ENCODE measurements at places on chromosomes 16 and 17.
A peak's percentile ranks its signal among the peaks of the same experiment; 100 is the strongest.

DNA sequence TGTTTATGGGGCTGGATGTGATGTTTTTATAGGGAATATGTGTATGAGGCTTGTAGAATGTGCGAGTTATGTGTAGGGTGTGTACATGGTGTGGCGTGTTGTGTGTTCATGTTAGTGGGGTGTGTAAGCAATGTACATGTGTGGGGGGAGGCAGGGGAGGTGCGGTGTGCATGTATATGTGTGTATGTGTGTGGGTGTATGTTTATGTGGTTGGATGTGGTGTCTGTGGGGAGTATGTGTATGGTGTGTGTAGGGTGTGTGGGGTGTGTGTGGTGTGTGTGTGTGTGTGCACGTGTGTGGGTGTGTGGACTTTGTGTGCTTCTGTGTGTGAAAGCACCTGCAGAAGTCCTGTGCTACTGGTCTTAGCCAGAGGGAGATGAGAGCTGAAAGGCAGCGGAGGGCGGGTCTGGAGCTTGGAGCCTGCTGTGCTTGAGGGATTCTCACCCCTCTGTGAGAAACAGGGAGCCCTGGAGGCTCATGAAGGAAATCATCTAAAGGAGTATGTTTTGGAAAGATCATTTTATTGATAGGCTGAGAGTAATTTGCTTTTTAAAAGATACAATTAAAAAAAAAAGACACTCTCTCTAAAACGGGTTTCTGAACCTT, 222.7 kb downstream of the HS3ST4 start:
- no peak for DNase-seq

DNA sequence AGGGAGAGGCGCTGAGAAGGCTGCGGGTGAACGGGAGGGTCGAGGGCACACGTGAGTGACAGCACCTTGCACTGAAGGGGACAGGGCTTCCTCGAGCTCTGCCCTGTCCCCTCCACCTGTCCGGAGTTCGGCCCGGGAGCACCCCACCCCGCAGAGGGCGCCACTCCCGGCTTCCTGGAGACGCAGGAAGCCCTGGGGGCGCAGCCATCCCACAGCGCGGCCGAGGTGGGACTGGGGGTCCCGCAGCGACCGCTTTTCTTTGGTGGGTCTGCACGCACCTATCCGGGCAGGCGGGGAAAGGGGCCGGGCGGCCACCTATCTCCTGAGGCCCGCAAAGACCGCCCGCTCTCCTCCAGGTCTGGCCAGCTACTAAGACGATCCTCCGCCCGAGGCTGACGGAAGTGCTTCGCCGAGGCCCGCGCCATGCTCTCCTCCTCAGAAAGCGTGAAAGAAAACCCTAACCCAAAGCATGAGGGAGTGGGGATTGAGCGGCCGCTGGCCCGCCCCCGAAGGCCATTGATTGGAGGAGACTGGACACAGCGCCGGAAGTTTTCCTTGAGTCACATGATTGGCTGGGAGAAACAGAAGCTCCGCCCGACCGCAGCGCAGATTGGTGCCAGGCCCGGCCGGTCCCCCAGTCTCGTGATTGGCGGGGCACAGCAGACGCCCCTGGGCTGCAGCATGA, 34.4 kb downstream of the DDX19A start:
- peak; percentile 87 for DNase-seq

DNA sequence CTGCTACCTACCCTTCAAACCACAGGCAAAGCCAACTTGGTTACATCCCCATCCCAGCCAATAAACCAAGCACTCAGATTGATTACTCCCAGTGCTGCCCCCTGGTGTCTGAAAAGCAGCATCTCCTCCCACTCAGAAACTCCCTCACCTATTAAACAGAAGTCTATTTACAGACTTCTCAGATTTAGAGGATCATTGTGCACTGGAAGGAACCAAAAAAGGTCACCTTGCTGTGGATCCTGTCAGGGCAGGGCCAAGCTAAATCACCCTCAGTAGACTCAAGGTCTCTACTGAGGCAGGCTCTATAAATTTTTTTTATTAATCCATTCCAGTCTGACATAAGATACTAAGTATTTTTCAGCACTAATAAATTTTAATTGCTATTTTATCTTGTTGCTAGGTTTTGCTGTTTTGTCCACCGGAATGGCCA, 17.6 kb downstream of the HIGD1B start:
- peak; percentile 53 for DNase-seq

GRCh38 chr16:279531-279930, 860 bp upstream of the ARHGDIG start:
- DNase-seq, result no peak

- no peak for DNase-seq
These were observed 1.8 kb downstream of the KNOP1 start for GRCh38 chr16:19716183-19716582.

GRCh38 chr16:28820016-28820415, 2.8 kb upstream of the ATXN2L start:
- DNase-seq, result no peak

GRCh38 chr16:86289907-86290306, 220.4 kb upstream of the FOXF1 start:
- no peak for DNase-seq

DNA sequence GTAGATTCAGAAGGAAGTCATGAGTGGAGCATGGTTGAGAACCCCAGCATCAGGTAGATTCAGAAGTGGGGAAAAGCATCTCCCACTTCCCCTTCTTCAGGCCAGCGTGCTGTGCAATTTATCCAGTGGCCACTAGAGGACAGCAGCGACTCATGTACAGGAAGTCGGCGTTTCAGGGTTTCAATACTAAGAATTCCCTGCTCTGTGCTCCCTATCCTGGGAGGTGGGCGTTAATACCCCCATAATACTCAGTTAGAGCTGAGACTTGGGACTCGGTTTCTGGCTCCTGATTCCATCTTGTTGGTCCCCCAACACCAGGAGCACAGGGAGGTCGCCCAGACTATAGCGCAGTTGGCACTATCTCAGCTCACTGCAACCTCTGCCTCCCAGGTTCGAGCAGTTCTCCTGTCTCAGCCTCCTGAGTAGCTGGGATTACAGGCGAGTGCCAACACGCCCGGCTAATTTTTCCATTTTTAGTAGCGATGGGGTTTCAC, 75.3 kb upstream of the AMZ2 start:
- peak; percentile 45 for DNase-seq

- no peak for DNase-seq
These were observed 37.0 kb downstream of the RNF135 start for GRCh38 chr17:31007695-31008373.

GRCh38 chr16:1348926-1349325, 2.8 kb downstream of the TSR3 start:
- no peak for DNase-seq

- no peak for DNase-seq
These were observed 84.2 kb downstream of the HS3ST2 start for GRCh38 chr16:22898131-22898530.

- no peak for DNase-seq
These were observed 29.0 kb downstream of the MARCHF10 start for GRCh38 chr17:62778990-62779681.

DNA sequence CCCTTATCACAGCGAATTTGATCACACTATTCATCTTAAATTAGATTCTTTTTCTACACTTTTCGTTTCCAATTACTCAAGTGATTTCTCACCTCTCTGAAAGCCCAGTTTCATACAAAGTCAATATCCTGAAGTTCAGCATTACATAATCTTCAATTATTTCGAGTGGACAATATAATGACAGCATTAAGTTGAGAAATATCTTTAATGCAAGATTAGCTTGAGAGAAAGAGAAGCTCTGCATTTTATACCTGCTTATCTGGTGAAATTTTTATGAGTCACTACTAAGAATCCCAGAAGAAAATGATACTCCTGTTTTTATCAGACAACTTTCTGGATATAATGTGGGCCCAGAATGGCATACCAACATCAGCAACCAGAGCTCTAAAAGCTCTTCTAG, 509.6 kb downstream of the KCNJ2 start:
- no peak for DNase-seq

GRCh38 chr17:30819971-30820705, 4.4 kb downstream of the CRLF3 start:
- DNase-seq, result no peak

- no peak for DNase-seq
These were observed 28.2 kb downstream of the TNFRSF13B start for GRCh38 chr17:16943541-16944333.

- no peak for DNase-seq
These were observed 28.4 kb upstream of the RBFOX1 start for GRCh38 chr16:7304279-7304678.

- no peak for DNase-seq
These were observed 130.9 kb downstream of the STX8 start for GRCh38 chr17:9444687-9445086.

GRCh38 chr16:15660203-15660601, 10.2 kb downstream of the NDE1 start:
- no peak for DNase-seq

- DNase-seq, result no peak
These were observed 179.4 kb upstream of the IRX6 start for GRCh38 chr16:55144651-55145050.

DNA sequence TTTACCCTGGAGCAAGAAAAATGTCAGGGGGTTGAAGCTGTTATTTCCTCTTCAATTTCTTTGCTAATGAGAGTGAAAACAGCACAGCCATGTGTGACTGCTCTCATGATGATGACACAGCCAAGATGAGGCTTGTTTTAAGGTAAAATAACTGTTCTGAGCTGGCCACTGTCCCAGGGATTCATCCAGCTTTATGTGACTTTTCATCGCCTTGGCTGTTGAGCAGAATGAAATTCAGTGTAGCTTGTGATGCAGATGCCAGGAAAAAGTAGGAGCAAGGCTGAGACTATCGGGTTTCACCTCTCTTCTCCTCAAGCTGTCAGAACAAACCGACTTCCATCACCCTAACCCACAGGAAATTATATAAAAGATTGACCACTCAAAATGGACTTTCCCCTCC, 361.8 kb upstream of the CDH5 start:
- no peak for DNase-seq

GRCh38 chr17:18235743-18236256, 10.4 kb downstream of the LLGL1 start:
- no peak for DNase-seq

GRCh38 chr16:82653550-82654511, 27.1 kb downstream of the CDH13 start:
- peak; percentile 9 for DNase-seq

GRCh38 chr17:68953340-68953997, 1.7 kb downstream of the ABCA8 start:
- DNase-seq, result no peak

- DNase-seq, result no peak
These were observed 556.9 kb upstream of the CDH5 start for GRCh38 chr16:65809627-65810026.

GRCh38 chr17:28295677-28296578, 23.1 kb upstream of the TMEM97 start:
- DNase-seq, result no peak

DNA sequence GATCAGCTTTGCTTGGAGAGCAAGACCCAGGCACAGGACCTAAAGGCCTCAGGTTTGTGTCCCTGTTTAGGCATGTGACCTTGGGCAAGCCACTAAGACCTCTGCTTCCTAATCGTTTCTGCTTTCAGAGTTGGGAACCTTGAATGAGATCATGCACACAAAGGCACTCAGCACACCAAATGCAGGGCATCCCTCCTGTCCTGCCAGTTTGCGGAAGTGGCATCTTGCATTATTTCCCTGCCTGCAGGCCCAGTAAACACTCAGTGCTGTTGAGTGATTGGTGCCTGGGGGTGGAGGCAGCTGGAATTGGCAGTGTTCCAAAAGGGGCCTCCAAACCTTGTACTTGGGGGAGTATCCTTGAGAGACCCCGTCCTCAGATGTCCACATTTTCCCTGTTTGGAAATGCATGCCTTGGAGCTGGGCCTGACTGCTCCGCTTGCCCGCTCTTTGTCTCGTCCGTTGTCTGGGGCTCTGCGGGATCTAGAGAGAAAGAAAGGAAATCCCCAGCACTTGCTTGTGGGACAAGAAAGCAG, 28.7 kb downstream of the MRM1 start:
- DNase-seq, result no peak

- DNase-seq, result no peak
These were observed 77.1 kb downstream of the MRM3 start for GRCh38 chr17:859061-859823.

DNA sequence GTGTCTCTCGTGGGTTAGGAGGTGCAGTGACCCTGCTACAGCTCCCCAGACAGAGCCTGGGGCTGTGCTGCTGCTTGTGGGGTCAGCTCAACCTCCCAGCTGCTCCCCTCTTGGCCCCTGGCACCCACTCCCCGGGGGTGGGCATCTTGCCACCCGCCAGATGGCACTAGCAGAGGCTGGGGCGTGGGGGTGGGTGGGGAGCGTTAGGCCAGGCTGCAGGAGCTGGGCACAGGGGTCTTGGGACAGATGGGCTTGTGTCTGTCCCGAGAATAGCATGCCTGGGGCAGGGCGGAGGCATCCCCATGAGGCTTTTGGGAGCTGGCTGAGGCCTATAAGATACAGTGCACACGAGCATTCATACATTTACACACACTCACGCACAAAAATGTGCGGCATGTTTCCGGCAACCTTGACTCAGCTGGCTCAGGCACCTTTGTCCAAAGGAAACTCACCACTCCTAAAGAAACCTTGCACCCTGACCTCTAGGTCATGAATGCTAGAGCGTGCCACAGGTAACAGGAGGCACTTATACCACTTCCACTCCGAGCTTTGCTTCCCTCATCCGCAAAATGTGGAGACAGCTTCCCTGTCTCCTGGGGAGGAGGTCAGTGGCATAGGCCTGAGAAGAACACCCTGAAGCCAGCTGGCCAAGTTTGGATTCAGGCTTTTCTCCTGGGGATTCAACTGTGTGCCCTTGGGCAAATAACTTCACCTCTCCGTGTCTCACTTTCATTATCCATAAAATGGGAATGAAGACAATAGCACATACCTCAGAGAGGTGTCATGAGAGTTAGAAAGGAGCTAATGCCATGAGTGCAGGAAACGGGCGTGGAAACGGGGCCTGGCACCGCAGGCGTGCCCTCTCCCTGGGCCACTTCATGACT, 78.9 kb upstream of the LHX1 start:
- DNase-seq, result no peak

DNA sequence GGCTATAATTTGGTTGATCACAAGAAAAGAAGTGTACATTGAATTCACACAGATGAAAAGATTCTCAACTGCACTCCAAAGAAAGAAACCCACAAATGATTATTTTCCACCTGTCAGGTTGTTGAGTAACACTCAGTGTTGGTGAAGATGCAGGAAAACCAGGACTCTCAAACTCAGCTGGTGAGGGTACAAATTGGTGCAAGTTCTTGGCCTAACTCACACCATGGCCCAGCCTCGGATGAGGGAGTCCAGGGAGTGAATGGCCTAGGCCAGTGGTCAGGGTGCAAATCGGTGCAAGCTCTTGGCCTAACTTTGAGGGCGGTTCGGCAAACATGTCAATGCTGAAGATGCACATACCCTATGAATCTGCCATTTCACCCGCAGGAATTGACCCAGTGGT, 8.6 kb downstream of the SCNN1B start:
- DNase-seq, result no peak

- no peak for DNase-seq
These were observed 19.6 kb upstream of the P2RX1 start for GRCh38 chr17:3935825-3936355.

Measured in activated CD4-positive, CD25-positive, alpha-beta regulatory T cell (primary cell).